Smooth muscle cell of trachea (primary cell): ENCODE measurements at places on chromosomes 5 and 9. TPM values are rescaled to one million over a fixed set of nuclear protein-coding genes. Genes with fewer than 3 reads are reported as not detected.

AQP7 gene
- 0.29 and 0.99 TPM in 2 replicates for total RNA-seq

ST8SIA4 gene
- total RNA-seq = 0.17 and 0.29 TPM in 2 replicates

PDGFRB gene
- total RNA-seq = 126 and 239 TPM in 2 replicates

FBN2 gene
- total RNA-seq = 12.1 and 78.2 TPM in 2 replicates

SLC34A1 gene
- total RNA-seq = not detected in 2 replicates

PPIP5K2 gene
- total RNA-seq = 40.2 and 62.4 TPM in 2 replicates

ANKRD18B gene
- 0.87 and 2.6 TPM in 2 replicates for total RNA-seq

PCDHGA11 gene
- total RNA-seq = 23.0 and 26.9 TPM in 2 replicates

PIP5KL1 gene
- 3.3 and 6.1 TPM in 2 replicates for total RNA-seq

ARL14EPL gene
- total RNA-seq = not detected in 2 replicates

ZNF483 gene
- 1.8 and 2.8 TPM in 2 replicates for total RNA-seq

TMC1 gene
- total RNA-seq = 1.3 TPM in 1 of 2 replicates, not detected in the other

HSD17B3 gene
- under 0.01 and 0.15 TPM in 2 replicates for total RNA-seq

PCYOX1L gene
- total RNA-seq = 5.2 and 7.4 TPM in 2 replicates

OSMR gene
- total RNA-seq = 73.0 and 74.9 TPM in 2 replicates

PRR7 gene
- 2.9 and 12.4 TPM in 2 replicates for total RNA-seq

INSL6 gene
- not detected in 2 replicates for total RNA-seq

PCDHGA4 gene
- 8.9 and 11.1 TPM in 2 replicates for total RNA-seq

TERT gene
- not detected in 2 replicates for total RNA-seq

LHX3 gene
- under 0.01 TPM in 1 of 2 replicates, not detected in the other for total RNA-seq

IFNA13 gene
- total RNA-seq = not detected in 2 replicates

GFM2 gene
- total RNA-seq = 34.9 and 40.4 TPM in 2 replicates

RAI14 gene
- total RNA-seq = 107 and 176 TPM in 2 replicates

ARID3C gene
- not detected in 2 replicates for total RNA-seq

SNCAIP gene
- under 0.01 and 0.66 TPM in 2 replicates for total RNA-seq

MARCOL gene
- not detected in 2 replicates for total RNA-seq

ALDH1A1 gene
- total RNA-seq = 10.8 and 17.9 TPM in 2 replicates

FRMD3 gene
- total RNA-seq = 0.44 and 1.2 TPM in 2 replicates

PDE8B gene
- under 0.01 TPM in 1 of 2 replicates, not detected in the other for total RNA-seq

EPB41L4A gene
- total RNA-seq = 0.29 and 0.33 TPM in 2 replicates

CDO1 gene
- total RNA-seq = 9.0 and 13.2 TPM in 2 replicates

KLHL3 gene
- total RNA-seq = 1.2 and 3.8 TPM in 2 replicates

SLF1 gene
- total RNA-seq = 4.3 and 21.2 TPM in 2 replicates

DMGDH gene
- total RNA-seq = 2.5 and 5.1 TPM in 2 replicates
